Activated effector memory CD4-positive, alpha-beta T cell treated with anti-CD3 and anti-CD28 coated beads, Interleukin-2, amount 50 U/mL, for 16 hours (primary cell): ENCODE measurements at places on chromosomes 1 and 21.
A peak's percentile ranks its signal among the peaks of the same experiment; 100 is the strongest.

GRCh38 chr1:12426030-12426429 is 192.0 kb downstream of the DHRS3 start:
- no peak for DNase-seq

DNA sequence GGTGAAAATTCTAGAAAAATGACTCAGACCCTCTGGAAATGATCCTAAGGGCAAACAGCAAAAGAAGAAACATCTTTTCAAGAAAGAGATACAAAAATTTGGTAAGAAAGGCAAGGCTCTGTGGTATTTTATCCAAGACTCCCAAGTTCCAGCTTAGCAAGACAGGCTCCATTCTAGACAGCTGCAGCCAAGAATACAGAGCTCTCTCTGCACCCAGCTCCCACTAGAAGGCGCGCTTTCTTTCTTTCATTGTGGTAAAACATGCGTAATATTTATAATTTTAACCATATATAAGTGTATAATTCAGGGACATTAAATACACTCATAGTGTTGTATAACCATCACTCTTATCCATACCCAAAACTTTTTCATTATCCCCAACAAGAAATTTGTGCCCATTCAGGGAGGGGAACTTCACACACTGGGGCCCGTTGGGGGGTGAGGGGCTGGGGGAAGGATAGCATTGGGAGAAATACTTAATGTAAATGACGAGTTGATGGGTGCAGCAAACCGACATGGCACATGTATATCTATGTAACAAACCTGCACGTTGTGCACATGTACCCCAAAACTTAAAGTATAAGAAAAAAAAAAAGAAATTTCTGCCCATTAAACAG is 2.2 kb upstream of the HFM1 start:
- DNase-seq: no peak

DNA sequence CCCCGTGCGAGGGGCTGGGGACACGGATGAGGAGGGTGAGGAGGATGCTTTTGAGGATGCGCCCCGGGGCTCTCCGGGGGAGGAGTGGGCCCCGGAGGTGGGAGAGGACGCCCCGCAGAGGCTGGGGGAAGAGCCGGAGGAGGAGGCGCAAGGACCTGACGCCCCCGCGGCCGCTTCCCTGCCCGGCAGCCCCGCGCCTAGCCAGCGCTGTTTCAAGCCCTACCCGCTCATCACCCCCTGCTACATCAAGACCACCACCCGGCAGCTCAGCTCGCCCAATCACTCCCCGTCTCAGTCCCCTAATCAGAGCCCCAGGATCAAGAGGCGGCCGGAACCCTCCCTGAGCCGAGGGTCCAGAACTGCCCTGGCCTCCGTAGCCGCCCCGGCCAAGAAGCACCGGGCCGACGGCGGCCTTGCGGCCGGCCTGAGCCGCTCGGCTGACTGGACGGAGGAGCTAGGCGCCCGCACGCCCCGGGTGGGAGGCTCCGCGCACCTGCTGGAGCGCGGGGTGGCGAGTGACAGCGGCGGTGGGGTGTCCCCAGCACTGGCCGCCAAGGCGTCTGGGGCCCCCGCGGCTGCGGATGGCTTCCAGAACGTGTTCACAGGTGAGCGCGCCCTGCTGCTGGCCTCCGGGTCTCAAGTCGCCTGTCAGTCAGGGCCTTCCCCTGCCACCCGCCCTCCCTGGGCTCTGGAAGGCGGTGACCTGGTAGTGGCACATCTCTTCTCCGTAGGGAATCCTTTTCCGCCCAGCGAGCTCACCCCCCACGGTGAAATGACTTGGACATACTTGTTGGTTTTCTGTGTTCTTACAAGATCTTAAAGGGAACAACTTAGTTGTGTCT is 1.7 kb downstream of the FMN2 start:
- no peak for DNase-seq

DNA sequence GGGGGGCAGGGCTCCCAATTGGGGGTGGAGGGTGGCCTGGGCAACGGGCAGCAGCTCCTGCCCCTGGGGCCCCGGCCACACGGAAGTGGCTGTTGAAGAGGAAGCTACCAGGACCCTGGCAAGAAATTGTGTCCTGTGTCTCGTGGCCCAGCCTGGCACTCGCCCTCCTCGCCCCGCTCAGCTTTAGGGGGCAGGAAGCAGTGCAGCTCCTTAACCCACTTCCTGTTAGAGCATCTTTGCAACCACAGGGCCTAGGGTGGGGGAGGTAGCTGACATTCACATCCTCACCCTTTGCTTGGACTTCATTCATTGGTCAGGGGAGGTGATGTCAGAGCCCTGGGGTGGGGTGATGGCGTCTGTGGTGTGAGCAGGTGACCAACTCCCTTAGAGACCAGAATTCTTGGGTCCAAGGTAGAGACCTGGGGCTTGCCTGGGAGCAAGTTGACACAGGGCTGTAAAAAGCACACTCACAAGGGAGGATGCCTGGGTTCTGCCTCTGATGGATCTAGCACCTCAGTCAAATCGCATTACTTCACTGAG is at the start of gene ARHGAP30:
Gene ARHGAP30 (minus strand): TSS at position 161 of the 540 bp plus-strand sequence. CDS start 267 bp downstream, outside the sequence.
- peak; percentile 92 for DNase-seq

DNA sequence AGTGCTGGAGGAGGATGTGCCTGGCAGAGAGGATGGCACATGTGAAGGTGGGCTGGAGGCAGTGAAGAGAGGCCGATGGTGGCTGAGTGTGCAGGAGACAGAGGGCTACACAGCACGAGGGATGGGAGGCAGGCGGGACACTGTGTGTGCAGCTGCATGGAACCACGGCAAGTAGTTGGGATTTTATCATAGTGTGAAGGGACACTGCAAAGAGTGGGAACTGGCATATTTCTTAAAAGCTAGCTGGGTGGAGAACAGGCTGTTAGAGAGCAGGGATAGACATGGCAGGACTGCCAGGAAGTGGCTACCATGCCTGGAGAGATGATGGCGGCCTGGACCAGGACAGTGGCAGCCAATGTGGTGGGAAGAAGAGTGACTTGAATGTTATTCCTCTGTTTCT is 102.4 kb upstream of the TLR5 start:
- DNase-seq: no peak

- peak; percentile 60 for DNase-seq
Observed at GRCh38 chr1:36084497-36085115, 712 bp downstream of the TEKT2 start.

DNA sequence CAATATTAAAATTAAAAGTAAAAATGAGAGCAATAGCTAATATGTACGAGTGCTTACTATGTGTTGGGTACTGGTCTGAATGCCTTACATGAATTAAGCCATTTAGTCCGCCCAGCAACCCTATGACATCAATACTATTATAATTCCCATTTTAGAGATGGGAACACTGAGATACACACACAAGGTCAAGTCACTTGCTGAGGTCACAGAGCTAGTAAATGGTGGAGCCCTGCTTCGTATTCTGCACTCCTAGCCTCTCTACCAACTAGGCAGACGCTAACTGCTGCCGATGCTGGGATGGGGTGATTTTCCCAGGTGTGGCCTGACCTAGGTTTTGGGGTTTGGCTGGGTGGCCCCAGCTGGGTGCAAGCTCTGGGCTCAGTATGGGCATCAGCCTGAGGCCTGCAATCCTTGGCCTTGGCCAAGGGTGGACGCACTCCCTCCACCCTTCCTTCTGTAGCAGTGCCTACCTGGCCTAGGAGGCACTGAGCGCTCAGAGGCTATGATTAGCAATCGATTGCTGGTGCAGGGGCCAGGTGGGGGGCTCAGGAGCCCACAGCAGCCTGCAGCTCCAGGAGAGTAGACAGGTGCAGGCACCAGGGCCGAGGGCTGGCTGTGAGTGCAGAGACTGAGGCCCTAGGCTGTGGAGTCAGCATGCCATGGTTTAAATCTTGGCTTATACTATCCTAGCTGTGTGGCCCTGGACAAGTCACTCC is 2.7 kb downstream of the FAM131C start:
- DNase-seq: no peak

DNA sequence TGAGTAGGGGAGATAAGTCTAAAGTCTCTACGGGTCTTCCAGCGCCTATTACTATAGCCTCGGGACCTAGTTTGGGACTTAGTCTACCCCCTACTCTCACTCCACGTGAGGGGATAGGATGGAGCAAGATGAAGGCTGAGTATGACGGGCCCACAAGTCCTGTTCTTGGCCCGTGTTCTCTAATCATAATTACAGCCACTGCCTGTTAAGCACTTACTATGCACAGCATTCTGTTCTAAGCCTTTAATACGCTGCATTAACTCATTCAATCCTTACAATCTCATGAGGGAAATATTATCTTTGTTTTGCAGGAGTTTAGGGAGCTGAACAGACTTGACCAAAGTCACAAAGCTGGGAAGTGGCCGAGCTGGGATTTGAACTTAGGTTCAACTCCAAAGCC is 23.9 kb upstream of the EPB41 start:
- DNase-seq: no peak

GRCh38 chr1:25697435-25698217 is 81.0 kb downstream of the MAN1C1 start:
- no peak for DNase-seq

DNA sequence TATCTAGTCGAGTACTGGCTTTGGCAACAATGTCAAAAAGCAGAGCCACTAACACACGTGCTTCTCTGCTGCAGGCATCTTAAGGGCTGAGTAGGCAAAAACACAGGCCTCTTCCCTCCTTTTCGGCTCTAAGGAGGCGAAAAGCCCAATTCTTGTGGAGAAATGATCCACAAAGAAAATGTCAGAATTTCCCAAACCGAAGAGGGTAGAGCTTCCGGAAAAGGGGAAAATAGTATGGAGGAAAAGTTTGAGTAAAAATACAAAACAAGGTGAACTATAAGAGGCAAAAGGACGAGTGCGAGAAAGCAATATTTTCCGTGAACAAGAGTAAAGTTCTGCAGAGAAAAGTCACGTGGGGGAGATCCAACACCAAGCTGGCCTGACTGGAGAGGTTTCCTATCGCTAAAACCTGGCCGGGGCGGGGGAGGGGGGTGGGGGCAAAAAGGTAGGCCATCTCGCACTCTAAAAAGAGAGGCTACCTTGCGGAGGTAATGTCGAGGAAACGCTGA is 551 bp downstream of the ZRANB2 start:
- DNase-seq: no peak

GRCh38 chr1:222876182-222876581 is 61.3 kb downstream of the DISP1 start:
- no peak for DNase-seq
